ENCODE measurements at places on chromosomes 4 and X.

DNA sequence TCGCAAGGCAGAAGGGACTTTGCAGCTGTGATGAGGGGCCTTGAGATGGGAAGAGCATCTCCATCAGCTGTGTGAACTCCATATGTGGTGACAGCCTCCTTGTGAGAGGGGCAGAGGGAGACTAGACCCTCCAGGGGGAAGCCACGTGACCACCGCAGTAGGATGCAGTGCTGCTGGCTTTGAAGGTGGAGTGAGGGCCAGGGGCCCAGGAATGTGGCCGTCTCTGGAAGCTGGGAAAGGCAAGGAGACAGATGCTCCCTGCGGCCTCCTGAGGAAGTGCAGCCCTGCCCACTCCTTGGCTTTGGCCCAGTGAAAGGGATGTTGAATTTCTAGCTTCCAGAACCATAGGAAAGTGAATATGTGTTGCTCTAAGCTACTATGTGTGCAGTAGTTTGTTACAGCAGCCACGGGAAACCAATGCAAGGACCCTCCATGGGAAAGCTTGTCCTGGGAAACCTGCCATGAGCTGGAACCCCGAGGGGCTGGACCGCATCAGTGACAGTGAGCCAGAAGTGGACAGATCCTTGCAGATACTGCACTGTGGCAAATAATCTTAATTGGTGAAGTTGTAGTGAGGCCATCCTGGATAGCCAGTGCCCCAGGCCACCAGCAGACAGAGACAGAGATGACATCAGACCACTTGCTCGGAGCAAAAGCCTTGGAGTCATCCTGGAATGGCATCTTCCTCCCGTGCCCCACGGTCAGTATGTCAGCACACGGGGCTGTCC, 35.4 kb upstream of the SORCS2 start:
- no peak for DNase-seq

DNA sequence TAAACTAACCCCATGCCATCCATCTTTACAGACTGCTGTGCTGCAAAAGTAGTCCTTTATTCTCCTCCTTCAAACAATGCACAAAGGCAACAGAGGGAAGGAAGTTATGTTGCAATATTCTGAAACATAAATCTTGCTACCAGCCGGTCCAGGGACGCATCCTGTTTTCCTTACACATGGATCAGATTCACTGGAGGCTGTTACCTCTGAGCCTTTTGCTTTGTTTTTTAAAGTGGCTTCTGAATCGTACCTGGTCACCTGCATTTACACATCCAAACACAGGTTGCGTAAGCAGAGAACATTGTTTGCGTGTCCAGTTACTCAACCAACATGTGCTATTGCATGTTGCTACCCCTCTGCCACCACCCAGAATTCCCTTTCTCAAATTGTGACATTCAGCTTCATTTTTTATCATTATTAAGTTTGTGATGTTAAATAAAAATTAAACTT, 8.8 kb downstream of the PPARGC1A start:
- DNase-seq: no peak

- DNase-seq: no peak
Measured at GRCh38 chr4:165393704-165394103, 14.9 kb downstream of the CPE start.

DNA sequence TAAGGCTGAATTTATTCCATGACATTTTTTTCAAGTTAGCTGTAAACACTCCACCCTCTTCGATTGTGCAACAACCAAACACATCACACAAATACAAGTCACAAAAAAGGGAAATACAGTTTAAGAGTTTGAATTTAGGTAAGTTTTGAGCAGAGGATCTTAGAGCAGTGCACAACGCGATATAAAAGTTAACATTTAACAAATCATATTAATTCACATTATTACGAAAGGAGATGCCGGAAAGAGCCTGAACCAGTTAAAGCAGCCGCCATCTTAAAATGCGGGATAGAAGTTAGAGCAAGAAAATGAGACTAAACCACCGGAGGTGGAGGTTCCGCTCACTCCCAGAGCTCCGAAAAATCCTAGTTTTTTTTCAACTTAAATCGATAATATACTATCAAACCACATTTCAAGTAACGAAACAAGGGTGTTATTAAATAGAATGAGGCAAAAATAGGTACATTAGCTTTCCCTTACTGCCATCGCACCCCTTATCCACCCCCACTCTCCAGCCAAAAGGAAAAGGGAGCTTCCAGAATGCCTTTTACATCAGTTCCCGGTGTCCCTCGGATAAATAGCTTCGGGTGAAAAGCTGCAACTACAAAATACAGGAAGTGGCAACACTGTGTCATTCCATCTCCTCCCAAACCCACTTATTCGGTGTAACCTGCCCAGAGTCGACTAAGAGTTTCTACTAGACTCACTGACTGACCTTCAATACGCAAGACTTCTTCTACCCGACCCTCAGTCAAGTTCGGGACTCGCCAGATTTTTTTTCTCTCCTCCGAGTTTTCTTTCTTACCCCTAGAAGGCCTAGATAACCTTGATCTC, 1.9 kb downstream of the UBE2D3 start:
- DNase-seq: peak; percentile 53

DNA sequence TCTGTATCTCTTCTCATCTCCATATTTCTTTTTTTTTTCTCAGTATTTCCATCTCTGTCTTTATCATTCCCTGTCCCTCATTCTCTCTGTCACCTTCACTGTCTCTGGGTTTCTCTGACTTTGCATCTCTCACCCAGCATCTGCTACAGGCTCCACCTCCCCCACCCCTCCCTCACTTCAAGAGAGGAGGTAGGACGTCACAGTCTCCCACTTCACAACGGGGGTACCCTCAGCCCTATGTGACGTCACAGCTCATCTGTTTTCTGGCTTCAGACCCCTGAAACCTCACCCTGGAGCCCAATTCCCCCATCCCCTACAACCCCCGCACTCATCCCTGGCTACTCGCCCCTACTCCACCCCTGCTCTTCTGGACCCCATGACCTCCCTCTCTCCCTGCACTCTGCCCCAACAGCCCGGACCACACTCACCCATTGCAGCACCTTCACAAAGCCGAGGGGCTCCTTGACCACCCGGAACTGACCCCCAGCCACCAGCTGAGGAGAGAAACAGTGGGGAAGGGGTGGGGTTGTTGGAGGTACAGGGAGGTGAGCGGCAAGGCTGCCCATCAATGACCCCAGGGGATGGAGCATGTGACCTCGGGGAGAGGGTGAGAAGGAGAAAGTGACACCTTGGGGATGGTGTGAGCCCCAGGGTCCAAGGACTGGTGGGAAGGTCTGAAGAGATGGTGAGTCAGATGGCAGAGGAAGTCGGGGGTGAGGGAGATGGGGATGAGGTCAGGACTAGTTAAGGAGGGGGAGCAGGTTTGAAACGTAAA, 1.3 kb downstream of the SYP start:
- no peak for DNase-seq

DNA sequence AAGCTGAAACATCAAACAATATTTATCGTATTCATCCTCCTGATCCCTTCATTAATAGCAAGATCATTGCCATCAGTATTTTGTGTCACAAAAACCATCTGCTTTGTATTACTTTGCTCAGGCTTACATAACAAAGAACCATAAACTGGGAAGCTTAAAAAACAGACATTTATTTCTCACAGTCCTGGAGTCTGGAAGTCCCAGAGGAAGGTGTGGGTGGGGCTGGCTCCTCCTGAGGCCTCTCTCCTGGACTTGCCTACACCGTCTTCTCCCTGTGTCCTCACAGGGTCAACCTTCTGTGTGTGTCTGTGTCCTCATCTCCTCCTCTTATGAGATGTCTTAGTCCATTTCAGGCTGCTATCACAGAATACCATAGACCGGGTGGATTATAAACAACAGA, 61.3 kb upstream of the MXRA5 start:
- DNase-seq: no peak

- DNase-seq: no peak
Measured at GRCh38 chrX:40174001-40174853, 76.5 kb upstream of the BCOR start.

DNA sequence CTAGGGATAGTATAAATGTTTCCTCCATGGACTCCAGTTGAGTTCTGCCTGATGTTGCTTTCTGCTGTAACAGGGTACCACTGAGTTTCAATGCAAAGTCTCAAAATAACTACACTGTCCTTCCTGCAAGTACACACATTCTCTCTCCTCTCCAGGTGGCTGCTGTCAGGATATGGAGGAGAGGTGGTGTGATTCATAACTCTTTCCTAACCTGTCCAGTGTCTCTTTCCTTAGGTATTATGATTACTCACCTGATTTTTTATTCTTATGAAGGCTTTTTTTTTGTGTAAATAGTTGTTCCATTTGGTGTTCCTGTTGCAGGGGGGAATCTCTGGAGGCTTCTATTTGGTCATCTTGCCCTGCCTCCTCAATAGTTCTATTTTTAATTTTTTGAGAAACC, 39.8 kb upstream of the POF1B start:
- DNase-seq: no peak

GRCh38 chrX:15714529-15714928, 23.5 kb upstream of the CA5B start:
- DNase-seq: no peak

DNA sequence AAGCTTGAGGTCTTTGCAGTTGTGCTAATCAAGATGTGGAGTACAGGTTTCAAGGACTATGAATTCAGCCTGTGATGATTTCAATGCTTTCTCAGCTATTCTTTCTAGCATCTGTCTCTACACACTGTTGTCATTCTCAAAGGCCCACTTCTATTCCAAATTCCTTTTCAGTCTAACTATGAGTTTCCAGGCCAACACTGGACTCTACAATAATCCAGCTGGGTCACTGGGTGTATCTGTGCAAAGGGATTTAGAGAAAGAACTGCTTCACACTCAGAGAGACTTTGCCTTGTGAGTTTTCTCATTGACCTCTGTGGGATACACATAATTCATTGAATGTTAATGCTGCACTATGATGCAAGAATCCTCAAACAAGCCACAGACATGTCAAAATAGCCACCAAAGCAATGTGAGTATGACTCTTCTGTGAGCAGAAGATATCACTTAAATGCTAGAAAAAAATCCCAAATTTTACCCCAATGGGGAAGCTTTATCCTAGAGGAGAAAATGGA, 171.8 kb upstream of the CLNK start:
- no peak for DNase-seq

DNA sequence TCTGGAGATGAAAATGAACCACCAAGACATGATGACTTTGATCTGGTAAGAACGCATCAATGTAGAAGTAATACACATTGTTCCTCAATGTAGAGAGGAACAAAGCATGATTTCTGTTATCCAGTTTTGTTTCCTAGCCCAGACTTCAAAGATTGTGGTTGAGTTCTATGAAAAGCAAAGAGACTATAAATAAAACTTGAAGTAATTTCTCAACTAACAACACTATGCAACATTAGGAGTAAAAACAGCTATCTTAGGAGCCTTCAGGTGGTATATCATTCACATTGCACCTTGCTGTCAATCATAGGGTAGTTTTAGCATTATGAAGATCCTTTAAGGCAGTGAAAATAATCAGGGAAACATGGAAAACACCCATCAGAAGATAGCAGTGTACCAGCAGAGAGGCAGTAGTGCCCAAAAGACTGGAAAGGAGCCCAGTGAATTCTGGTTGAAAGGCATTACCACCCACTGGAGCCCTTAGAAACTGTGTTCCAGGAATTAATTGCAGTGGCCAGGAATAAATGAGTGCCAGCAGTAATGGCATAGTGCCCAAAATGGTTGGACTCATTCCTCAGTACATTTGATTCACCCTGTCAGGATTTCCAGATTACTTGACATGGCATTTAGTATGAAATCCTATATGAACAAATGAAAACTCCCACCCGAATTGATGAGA, 300.7 kb upstream of the CXXC4 start:
- DNase-seq: no peak

DNA sequence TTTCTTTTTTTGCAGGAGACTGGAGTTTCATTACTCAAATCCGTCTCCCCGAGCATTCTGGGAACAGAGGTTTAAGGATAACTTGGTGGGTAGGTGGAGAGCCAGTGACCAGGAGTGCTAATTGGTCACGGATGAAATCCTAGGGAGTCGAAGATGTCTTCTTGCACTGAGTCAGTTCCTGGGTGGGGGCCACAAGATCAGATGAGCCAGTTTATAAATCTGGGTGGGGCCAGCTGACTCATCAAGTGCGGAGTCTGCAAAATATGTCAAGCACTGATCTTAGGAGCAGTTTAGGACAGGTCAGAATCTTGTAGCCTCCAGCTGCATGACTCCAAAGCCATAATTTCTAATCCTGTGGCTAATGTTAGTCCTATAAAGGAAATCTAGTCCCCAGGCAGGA, 741.3 kb downstream of the PCDH7 start:
- DNase-seq: no peak

DNA sequence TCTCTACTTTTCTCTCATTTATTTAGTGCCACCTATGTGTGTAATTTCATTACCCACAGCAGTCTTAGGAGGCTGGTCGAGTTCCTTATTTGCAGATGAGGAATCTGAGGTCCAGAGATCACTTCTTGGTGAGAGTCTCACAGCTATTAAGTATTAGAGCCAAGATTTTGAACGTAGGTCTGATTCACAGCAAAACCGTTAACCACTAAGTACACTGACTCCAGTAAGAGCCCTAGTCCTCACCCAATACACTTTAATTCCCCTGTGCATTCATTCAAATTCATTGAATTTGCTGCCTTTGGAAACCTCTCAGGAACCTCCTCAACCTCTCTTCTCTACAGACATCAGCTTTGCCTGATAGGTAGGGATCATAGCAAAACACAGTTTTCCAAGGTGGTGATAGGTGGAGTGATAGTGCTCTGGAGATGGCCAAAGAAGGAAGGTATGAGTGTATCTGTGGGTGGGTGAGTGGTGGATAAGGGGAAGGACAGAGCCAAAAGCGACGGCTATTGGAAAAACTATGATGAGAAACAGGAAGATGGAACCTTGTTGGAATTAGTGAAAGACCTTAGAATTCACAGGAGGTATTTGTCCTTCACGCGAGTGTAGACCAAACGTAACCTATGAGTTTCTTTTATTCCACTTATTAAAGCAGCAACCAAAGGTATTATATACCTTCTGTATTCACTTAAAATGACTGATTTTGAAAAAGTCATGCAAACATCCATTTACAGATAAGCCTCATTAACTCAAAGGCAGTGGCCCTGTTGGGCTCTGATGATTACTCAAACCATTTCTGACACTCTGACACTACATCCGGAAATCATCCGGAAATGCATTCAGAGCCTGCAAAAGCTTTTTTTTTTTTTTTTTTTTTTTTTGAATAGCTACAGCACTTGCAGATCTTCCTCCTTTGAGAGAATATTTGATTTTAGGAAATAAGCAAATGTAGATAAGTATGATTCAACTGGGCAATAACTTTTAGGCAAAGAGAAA, 6.3 kb downstream of the FMR1 start:
- no peak for DNase-seq

DNA sequence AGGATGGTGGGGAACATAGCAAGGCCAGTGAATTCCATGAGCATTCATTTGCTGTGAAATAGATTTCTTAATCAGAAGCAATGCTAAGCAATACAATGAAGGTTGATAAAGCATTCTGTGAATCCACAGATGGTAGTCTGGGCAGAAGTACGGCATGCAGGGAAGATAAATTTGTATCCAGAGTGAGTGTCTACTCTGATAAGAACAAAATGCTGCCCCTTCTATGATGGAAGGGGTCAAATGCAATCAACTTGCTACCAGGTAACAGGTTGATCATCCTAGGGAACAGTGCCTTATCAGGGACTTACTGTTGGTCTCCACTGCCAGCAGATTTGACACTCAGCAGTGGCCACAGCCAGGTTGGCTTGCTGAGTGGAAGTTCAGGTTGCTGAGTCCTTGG, 189.4 kb downstream of the MAB21L2 start:
- DNase-seq: no peak
